SW 1271 (cell line): ENCODE measurements at places on chromosomes 16 and 17.

- no peak for DNase-seq
Measured at GRCh38 chr17:17590141-17590751, 1.3 kb downstream of the PEMT start.

- DNase-seq: no peak
Measured at GRCh38 chr16:57112403-57113041, 20.1 kb downstream of the CPNE2 start.

- DNase-seq: no peak
Measured at GRCh38 chr16:15988268-15989013, 39.0 kb downstream of the ABCC1 start.

DNA sequence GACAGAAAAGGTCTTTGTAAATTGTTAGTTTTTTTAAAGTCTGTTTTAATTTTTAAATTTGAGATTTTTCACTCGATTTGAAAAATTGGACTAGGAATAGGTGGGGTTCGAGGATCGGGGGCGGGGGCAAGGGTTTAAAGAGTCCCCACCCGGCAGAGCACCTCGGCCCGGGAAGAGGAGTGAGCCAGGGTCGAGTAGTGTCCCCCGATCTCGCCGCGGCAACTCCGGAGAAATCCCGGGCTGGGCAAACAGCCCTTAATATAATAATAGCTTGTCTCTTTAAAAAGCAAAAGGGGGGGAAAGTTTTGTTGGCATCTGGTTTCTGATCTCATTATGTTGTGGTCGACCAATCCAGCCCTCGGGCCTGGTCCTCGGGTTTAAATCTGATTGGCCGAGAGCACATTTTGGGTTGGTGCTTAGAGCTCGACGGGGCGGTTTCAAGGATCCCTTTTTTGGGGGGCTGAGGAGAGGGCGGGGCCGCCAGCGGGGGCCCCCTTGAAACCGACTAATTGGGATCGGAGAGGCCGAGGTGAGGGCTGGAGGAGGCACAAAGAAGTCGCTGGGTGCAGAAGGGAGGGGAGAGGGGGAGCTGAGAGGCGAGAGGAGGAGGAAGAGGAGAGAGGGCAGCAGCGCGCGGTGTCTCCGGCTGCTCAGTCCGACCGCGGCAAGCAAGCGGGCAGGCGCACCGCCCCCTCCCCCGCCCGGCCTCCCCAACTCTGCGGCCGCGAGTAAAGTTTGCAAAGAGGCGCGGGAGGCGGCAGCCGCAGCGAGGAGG, at the start of gene FZD2:
Gene FZD2 (plus strand): TSS at position 653 of the 775 bp plus-strand sequence. CDS start 205 bp downstream, outside the sequence.
- peak; percentile 88 for DNase-seq

DNA sequence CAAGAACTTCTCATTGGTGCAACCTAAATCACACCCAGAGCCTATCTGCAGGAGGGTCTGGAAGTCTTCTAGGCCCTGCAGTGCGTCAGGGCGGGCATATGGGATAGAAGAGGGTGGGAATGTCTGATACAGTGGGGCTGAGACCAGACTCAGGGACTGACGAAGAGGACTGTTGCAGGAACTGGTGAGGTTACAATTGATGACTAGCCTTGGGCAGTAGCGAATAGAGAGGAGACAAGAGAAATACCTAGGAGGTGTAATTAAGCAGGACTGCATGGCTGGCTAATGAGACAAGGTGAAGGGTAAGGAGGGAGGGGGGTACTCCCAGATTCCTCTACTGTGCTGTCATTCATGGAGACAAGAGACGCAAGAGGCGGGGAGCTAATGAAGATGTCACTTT, 91.3 kb downstream of the WWP2 start:
- DNase-seq: no peak

- DNase-seq: no peak
Measured at GRCh38 chr16:35746281-35746962, 2287.0 kb downstream of the TP53TG3F start.

DNA sequence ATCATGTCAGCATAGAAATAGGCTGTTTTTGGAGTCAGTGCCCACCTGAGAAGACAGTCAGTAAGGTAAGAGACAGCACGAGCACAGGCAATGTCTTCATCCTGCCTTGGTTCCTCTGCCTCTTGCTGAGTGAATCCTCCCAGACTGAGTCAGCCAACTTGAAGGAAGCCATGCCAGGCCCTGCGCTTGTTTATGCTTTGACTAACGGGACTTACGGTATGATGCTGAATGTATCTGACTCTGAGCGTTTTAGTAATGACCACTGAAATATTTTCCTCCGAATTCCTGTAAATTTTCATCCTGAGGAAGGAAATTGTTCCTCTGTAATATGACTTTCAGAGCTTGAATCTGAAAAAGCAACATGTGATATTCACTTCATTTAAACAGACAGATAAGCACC, 18.0 kb downstream of the C17orf67 start:
- DNase-seq: no peak

- peak; percentile 71 for DNase-seq
Measured at GRCh38 chr16:71367241-71367976, 8.9 kb downstream of the CALB2 start.

DNA sequence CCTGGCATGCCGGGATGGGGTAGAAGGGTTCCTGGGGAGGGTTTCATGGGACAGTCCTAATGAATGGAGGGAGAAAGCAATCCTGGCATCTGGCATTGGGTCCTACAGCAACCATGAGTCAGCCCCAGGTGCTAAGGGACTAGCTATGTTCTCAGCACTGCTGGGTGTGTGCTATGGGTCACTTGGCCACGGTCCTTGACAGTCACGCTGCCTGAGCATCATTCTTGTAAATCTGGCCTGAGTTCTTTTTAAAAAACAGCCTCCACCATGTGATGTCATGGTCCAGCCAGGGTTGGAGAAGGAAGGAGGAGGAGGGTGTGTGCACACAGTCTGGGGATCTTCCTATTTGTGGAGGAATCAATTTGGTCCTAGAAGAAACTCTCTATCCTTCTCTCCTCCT, 6.2 kb upstream of the RAMP2 start:
- no peak for DNase-seq

- no peak for DNase-seq
Measured at GRCh38 chr17:13073018-13073417, 55.2 kb upstream of the ELAC2 start.

DNA sequence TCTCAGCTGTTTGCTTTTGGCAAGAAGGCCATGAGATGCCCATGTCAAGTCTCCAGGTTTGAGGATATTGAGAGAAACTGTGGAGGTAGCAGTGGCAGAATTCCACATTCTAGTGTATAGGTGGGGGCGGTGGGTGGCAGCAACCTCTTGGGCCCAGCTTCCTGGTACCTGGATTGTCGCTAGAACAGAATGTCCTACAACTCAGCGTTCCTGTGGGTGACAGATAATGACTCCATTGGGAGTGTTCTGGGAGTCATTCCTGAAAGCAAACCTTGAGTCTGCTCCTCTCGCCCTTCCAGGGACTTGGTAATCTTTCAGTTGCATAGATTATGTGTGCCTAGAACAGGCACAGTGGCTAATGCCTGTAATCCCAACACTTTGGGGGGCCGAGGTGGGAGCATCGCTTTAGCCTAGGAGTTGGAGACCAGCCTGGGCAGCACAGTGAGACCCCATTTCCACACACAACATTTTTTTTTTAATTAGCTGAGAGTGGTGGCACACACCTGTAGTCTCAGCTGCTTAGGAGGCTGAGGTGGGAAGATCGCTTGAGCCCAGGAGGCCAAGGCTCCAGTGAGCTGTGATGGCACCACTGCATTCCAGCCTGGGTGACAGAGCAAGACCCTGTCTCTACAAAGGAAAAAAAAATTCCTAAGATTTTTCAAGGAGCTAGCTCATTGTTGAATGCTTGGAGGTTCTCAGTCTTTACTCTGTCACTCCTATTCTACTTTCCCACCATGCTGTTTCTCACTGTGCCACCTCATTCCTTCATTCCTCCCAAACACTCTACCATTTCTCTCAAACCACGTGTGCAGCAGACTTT, 37.9 kb upstream of the METTL16 start:
- no peak for DNase-seq

DNA sequence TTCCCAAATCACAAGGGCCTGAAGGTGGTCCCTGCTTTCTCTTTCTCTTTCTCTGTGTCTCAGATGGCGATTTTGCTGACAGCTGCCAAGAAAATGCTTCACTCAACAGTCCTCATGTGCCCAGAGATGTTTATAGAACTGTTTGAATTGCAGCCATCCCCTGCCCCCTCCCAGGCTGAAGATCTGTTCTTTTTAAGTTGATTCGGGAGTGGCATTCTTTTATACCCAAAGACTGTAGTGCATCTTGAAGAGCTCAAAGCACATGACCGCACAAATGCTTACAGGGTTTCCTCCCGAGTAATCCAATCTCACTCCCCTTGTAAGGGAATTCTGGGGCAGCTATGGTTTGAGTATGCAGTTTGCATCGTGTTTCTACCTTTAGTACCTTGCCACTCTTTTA, 75.7 kb downstream of the SEC14L1 start:
- DNase-seq: no peak

DNA sequence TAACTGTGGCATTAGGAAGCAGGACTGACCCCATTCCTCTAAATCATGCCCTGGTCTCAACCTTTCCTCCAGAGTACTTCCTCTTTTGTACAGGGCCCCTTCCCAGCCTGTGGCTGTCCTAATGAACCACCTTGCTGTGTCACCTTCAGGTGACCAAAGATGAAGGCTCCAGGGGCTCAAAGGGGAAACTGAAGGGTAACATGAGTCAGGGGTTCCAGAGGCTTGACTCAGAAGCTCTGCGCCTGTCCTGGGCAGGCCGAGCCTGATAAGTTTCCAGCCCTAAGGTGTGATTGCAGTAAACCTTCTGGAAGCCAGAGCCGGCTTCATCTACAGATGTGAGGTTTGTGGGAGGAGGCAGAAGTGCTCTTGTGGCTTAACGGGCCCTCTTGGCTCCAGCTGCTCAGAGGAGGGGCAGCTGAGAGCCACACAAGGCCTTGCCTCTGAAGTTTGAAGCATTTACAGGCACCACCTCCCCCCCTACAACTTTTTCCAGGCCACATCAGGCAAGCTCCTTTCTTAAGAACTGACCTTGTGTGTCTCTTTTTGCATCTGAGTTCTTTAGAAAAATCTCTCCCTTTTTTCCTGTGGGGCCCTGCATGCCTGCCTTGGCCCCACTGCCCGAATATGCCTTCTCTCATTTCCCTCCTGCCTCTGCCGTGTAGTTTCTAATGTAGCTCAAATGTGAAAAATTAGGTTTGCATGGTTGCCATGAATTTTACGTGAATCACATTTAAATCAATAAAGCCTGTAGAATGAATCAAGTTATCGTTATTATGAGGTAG, 149.9 kb downstream of the CLEC16A start:
- no peak for DNase-seq

GRCh38 chr17:63406689-63407330, 39.3 kb downstream of the CYB561 start:
- peak; percentile 78 for DNase-seq

DNA sequence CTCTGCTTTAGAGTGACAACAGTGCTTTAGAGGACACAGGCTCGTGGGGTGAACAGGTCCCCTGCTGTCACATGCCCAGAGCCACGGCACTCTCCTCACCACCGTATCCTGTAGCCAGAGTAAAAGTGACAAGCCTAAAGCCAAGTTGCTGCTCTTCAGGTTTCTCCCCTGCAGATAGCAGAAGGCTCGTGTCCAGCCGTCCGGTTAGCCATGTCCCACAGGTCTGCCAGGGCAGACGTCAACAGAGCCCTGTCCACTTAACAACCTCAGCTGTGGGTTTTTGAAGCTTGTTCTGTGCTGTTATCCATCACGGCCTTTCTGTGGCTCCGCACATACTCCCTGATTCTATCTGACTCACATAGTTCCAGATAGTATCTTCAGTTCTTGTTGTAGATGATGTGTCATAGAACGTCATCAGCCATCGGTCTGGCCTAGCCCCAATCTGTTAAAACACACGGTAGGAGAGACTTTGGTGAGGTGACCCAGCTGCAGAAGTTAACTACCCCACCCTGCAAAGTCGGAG, 100.7 kb downstream of the SOCS1 start:
- no peak for DNase-seq

GRCh38 chr17:12627781-12628451, 37.8 kb upstream of the MYOCD start:
- no peak for DNase-seq

- no peak for DNase-seq
Measured at GRCh38 chr16:3009568-3010390, 2.9 kb upstream of the CLDN9 start.

- no peak for DNase-seq
Measured at GRCh38 chr17:75762513-75763268, 2.3 kb downstream of the GALK1 start.

- DNase-seq: no peak
Measured at GRCh38 chr17:48002916-48003416, 32.1 kb downstream of the CDK5RAP3 start.

GRCh38 chr17:44842748-44843147, 4.9 kb upstream of the HIGD1B start:
- no peak for DNase-seq

- DNase-seq: peak; percentile 87
Measured at GRCh38 chr16:85612191-85612800, 826 bp upstream of the GSE1 start.

- no peak for DNase-seq
Measured at GRCh38 chr17:49680314-49680713, 2.4 kb upstream of the SPOP start.

DNA sequence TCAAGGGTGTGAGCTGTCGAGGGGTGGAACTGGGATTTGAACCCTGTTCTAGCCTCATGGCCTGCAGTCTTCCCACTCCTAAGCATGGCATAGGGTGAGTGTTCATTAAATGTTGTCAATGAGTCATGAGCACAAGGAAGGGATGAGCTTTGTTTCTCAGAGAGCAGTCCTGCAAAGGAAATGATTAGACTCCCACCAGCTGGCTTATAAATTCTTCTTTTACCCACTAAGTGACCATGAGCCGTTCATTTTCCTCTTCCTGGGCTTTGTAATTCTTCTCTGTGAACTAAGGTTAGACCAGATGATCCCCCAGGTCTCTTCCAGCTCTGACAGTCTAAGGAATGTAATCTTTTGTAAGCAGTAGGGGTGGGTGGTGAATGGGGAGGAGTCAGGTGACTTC, 47.9 kb upstream of the HNF1B start:
- no peak for DNase-seq

DNA sequence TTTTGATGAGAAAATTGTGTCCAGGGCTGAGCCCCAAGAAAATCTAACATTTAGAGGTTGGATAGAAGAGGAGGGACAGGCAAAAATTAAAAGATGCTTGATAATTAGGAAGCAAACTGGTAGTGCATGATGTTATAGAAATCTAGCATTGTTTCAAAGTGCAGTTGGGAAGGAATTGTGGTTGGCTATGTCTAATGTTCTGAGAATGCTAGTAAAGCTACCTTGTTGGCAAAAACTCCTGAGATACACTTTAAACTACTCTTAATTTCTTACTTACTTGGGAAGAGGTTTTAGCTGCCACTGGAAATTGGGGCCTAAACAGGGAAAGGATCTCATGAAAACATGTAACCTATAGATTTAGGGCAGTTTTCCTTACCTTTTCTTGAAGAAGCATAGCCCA, 48.3 kb downstream of the MAP2K4 start:
- no peak for DNase-seq
